BJ (cell line): ENCODE measurements at places on chromosomes 16 and 17.

GRCh38 chr17:7646457-7646856, 4.3 kb upstream of the ATP1B2 start:
- no peak for DNase-seq

- DNase-seq: no peak
Measured at GRCh38 chr16:66476328-66477027, 49.4 kb downstream of the BEAN1 start.

DNA sequence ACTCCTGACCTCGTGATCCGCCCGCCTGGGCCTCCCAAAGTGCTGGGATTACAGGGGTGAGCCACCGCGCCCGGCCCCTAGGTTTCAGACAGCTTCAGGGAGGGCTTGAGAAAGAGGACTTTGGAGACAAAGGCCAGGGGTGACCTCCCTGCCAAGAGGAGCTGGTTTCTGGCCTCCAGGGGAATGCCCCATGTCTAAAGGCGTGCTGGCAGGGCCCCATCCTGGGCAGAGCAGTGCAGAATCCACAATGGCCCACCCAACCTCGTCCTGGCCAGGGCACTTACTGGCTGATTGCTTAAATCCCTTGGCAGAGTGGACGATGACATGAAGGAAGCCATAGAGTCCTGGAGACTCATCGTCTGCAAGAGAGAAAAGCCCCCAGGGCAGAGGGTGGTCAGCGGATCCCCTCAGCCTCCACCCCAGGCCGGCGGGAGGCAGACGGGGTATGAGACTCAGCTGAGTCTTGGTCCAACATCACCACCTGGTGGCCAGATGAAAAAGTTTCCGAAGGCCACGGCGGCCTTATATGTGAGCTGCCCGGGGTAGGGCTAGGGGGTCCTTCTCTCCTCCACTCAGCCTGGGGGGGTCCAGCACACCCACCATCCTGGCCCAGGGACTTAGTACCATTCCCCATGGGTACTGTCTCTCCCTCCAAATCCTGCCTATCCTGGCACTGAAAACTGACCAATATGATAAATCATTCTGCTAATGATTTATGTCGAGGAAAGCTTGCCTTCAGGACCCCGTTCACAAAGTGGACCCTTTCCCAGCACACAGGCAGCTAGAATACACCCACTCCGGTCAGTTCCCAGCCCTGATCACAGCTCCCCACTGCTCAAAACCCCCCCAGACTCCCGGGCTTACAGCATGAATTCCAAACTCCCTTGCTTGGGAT, 59.1 kb downstream of the TIMM22 start:
- DNase-seq: no peak

DNA sequence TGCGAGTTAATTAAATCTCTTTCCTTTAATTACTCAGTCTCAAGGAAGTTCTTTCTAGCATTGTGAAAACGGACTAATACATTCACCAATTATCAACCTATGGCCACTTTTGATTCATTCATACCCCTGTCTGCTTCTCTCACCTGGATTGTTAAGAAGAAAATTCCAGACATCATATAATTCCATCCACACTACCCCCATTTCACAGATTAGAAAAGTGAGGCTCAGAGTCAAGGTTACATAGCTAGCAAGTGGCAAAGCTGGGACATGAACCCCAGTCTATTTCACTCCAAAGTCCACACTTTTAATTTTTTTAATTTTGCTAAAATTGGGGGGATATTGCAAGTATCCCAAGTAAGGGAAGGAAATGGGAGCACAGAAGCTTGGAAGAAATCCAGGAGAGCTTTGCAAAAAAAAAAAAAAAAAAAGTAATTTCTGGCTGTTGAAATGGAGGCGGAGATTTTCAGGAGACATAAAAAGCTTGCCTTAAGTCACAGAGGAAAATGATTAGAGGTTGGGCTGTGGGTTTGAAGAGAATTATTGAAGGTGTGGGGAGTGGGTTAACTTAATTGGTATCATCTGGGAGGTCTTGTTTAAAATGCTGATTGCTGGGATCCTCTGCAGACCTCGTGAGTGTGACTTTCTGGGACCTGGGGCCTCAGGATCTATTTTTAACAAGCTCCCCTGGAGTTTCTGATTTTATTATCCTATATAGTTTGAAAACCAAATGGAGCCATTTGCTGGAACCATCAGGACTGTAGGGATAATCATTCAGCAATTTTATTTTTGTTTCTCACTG, 42.3 kb upstream of the ZKSCAN2 start:
- DNase-seq: no peak

DNA sequence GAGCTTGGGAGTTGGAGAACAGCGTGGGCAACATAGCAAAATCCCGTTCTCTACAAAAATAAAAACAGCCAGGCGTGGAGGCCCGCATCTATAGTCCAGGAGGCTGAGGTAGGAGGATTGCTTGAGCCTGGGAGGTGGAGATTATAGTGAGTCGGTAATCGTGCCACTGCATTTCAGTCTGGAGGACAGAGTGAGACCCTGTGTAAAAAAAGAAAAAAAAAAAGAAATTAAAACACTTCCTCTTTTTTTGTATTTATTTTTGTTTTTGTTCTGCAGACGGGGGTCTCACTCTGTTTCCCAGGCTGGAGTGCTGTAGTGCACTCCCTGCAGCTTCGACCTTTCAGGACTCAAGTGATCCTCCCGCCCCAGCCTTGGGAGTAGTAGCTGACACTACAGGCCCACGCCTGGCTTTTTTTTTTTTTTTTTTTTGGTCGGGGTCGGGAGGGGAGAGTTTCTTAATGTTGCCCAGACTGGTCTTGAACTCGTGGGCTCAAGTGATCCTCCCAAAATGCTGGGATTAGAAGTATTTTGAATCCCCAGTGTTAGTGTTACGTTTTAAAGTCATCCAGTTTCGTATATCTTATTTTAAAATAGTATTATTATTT, 1.5 kb downstream of the IST1 start:
- no peak for DNase-seq

DNA sequence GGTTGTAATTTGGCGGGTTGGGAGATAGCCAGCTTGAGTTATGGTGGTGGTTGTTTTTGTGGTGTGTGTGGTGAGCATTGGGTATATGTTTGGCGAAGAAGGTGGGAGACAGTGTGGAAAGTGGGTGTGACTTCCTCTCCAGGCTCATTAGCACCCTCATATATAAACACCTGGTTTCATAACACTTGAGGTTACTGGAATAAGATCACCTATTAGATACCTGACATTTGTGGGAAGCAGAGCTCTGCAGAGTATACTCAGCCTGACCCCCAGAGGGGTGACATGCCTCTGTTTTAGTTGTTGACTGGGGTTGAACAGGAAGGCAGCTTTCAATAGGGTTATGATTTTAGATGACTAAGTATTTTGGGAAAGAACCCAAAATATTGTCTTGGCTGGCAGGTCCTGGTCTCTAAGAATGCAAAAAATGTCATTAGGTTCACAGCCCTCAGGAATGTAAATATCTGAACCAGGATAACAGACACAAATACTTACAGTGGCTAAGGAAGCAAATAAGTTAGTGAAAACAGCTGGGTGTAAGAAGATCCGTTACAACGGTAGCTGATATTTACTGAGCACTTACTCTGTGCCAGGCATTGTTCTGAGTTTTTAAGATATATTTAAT, 18.3 kb upstream of the EFCAB13 start:
- DNase-seq: peak; percentile 89
